GM03348 (cell line): ENCODE measurements at places on chromosomes 1 and 21.
A peak's percentile ranks its signal among the peaks of the same experiment; 100 is the strongest.

DNA sequence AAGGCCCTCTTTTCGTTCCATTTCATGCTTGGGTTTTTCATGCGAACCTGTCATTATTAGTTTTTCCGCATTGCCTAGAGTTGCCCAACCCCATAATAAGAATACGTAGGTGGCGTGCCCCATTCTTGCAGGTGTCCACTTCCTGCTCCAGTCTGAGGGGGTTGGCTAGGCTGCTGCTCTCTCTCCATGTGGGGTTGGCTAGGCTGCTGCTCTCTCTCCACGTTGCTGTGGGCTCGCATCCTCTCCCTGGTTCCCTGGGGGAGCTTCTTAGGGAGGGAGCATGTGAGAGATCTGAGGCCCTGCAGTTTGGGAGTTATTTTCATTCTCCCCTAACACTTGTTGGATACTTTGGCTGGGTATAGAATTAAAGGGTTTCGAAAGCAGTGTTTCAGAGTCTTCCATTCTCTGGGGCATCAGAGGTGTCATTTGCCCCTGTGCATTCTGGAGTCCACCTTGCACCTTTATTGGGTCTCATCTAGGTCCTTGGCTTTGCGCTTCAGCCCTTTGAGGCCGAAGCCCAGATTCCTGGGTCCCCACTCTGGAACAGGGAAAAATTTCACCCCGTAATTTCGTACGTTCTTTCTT lies 8.6 kb downstream of the C1orf35 start:
- DNase-seq, result no peak

DNA sequence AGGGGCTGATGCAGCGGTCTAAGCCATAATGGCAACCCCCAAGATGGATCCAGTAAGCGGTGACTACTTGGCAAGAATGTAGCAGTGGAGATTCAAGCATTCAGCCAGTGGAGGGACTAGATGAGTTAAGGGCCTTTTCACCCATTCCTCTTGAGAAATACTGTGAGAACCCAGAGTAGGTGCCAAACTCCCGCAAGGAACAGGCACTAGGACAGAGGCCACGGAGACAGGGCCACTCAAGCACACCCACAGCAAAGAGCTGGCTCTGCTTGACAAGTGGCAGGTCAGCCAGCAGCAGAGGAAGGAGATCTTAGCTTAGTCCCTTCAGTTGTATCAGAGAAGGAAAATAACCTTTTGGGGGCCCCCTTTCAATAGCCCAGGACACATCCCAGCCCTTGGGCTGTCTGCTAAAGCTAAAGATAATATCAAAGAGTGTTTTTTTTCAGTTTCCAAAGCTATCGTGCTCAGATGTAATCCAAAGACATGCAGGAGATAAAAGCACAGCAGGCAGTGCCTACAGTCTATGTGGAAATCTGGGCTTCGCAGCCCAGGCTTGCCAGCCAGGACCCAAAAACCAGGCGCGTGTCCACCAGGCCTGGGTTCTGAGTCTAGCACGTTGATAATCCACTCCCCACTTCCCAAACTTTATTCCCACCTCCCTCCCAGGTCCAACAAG lies 62.0 kb upstream of the GOLT1A start:
- DNase-seq, result no peak

DNA sequence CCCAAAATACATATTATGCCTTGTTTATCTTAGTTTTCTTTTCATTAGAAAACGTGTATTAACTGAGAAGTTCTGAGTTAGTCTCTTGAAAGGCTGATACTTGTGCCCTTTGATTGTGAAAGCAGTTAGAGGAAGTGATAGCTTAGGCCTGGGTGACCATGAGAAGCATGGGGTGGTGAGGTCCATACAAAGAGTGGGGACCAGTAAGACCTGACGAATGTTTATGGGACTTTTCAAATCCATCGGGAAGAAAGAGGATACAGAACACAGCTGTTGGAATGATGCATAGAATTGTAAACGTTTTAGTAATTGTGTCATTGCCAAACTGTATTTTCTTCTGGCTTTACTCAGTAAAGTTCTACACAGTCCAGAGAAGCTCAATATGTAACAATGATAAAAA lies 259.8 kb downstream of the LMO4 start:
- no peak for DNase-seq

DNA sequence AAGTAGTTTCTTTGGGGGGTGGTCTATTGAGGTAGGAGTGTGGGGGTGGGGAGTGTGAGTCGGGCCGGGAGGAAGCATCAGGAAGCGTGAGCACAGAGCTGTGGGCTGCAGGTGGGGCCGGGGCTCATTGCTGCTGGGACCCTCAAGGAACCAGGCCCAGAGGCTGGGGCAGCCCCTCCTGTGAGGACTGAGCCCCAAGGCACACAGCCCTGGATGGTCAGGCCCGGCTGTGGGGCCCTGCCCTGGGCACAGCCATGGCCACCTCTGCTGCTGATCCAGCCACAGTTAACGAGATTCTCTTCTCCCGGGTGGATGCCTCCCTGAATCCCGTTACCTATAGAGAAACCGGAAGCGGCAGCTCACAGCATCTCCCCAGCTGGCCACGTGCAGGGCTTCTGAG lies 22.9 kb upstream of the SUMO3 start:
- DNase-seq, result no peak

DNA sequence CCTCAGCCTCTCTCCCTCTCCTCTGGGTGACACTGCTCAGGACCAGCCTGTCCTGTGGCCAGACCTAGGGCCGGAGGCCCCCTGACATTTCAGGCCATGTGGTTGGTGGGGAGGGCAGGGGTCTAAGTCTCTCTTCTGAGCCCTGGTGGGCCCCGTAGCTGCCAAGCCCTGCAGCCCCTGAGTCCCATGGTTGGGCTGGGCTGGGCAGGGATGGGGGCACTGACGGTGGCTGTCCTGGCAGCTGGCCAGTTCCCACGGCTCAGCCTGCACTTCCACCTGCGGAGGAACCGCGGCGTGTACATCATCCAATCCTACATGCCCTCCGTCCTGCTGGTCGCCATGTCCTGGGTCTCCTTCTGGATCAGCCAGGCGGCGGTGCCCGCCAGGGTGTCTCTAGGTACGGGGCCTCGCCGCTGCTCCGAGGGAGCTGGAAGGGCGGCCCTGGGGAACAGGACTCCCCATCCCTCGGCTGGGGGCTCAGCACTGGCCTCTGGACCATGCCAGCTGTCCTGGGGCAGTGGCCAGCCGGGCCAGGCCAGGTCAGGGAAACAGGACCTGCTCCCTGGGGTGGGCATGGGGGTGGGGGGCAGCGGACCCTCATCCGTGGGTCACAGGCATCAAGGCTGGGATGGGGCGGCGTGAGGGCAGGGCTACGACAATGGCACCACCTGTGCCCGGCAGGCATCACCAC lies 9.9 kb downstream of the GABRD start:
- DNase-seq, result no peak

DNA sequence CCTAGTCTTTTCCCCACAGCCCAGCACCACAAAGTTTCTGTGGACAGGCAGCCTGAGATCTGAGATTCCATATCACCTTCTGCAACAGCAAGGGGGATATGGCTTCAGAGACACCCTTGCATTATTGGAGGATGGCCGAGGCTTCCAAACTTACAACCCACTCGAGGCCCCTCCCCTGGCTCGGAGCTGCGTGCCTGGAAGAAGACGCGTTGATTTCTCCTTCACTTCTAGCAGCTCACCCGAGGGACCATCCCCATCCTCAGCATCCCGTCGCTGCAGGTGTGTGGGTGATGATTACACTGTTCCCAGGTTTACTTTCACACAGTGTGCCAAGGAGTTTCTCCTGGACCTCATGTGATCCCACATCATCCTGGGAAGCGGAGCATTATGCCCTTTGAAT lies 277.9 kb downstream of the MATN1 start:
- DNase-seq, result peak; percentile 1

DNA sequence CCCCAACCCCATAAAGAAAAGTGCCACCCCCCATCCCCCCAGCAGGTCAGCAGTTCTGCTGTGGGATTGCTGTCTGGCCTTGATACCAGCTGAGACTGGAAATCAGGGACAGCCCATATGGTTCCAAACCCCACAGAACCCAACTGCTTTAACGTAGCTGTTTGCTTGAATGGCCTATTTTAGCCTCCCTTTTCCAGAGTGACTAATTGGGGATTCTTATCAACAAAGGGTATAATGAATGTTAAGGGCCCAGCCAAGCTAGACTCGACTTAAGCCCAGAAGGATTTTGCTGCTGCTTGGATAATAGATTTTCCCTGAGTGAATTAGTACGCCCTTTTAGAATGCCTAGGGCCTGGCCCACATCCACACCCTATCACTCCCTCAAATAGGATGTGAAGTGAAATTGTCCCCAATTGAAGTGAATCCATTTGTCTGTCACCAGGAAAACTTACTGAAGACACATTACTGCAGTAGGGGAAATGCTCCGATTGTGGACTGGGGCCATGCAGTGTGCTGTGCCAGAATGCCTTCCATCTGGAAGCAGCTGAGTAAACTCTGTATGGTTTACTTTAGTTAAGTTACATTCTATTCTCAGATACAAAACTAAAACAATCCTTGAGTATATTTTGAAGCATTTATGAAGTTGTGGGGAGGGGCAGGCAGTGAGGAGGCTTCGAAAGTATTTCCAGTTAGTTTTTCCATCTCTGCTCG lies 156.9 kb downstream of the DHRS3 start:
- no peak for DNase-seq

- DNase-seq, result no peak
These were observed 35.1 kb downstream of the FRRS1 start for GRCh38 chr1:99731384-99731783.
